Stimulated activated CD4-positive, alpha-beta T cell treated with anti-CD3 and anti-CD28 coated beads, TNF-alpha, amount 100 ng/mL, for 24 hours (primary cell): ENCODE measurements at places on chromosomes 1 and 21.

DNA sequence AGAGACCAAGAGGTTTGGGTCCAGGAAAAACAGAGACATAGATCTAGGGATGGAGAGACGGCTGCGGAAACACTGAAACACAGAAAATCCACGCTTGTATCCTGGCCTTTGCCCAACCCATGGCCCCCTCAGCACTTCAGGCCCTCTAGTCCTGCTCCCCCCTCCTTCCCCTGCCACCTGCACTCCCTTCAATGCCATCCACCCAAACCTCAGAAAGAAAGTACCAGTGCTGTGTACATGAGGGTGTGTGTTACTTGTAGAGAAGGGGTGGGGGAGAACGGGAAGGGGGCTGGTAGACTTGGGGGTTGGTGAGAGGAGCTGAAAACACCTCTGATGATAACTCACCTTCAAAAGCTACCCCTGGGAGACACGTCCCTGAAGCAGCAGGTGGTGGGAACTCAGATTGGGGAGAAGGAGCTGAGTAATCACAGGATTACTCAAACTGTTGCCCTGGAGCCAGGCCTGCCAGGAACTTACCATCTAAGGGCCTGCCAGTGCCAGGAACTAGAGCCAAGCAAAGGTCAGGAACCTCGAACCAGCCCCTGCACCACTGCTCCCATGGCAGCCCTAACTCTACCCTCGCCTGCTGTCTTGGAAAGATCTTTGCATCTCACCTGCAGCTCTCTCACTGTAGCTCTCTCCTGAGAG, 11.5 kb downstream of the RORC start:
- DNase-seq = no peak

GRCh38 chr1:27646676-27647075, 11.7 kb upstream of the FGR start:
- DNase-seq = no peak

DNA sequence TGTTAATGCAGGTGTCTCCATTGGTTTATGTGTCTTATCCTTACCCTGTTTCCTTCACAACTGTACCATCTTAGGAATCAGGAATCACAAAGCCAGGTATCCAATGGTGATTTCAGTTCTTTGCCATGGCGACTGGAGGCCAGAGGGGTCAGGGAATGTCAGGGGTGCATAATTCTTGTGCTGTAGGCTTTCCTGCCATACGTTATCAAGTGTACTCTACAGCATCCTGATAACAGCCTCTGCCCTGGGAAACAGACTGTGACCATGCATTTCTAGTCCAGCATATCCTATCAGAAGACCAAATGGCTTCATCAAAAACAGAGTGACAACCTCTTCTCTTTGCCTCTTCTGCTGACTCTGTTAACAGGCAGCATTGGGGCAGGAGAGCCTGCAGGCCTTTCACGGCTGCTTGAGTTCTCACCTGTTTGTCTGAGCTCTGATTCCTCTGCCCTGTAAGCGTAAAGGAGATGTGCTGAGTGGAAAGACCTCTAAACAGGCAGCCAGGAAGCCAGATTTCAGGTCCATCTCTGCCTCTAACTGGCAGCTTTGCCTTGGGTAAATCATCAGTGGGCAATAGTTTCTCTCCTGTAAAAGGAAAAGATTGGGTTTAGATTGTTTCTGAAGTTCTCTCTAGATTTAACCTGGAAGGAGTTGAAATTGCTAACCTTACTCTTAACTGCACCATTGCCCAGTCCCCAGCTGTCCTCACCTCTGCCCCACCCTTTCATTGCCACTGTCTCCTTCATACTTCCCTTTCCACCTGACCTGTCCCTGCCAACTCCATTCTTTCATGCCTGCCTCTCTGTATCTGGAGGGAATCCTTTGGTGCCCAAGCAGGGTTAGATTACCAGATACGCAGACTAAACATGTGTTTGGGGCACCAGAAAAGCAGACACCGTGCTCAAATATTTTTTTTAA, 80.2 kb downstream of the LRRC8D start:
- DNase-seq = no peak

- DNase-seq = no peak
These were observed 26.6 kb downstream of the NUAK2 start for GRCh38 chr1:205294934-205295333.

- no peak for DNase-seq
These were observed 34.7 kb upstream of the TNFRSF1B start for GRCh38 chr1:12132078-12132477.
